ENCODE measurements at places on chromosomes 12 and 14. TPM values are rescaled to one million over a fixed set of nuclear protein-coding genes. Genes with fewer than 3 reads are reported as not detected.

DNA sequence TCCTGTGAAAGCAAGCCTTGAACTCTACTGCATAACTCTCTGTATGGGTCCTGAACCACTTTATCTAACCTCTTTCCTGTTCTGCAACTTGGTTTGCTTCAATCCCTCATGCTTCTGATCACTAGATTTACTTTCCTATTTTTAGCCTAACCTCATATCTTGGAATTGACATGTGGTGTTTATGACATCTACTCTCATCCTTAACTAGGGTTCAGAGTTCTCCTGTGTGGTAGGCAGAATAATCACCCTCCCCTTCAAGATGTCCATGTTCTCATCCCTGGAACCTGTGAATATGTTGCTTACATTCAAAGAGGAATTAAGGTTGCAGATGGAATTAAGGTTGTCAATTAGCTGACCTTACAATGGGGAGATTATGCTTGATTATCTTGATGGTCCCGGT is 67.4 kb upstream of the STXBP6 start:
- no peak for DNase-seq
- H3K4me3 ChIP-seq: no peak overlapping the region
- no peaks in the 10 kb centered on the region for H3K27me3 ChIP-seq
- no peaks in the 10 kb centered on the region for H3K36me3 ChIP-seq
- H3K27ac ChIP-seq: no peak overlapping the region

SLC5A8 gene
- not detected for total RNA-seq

DNA sequence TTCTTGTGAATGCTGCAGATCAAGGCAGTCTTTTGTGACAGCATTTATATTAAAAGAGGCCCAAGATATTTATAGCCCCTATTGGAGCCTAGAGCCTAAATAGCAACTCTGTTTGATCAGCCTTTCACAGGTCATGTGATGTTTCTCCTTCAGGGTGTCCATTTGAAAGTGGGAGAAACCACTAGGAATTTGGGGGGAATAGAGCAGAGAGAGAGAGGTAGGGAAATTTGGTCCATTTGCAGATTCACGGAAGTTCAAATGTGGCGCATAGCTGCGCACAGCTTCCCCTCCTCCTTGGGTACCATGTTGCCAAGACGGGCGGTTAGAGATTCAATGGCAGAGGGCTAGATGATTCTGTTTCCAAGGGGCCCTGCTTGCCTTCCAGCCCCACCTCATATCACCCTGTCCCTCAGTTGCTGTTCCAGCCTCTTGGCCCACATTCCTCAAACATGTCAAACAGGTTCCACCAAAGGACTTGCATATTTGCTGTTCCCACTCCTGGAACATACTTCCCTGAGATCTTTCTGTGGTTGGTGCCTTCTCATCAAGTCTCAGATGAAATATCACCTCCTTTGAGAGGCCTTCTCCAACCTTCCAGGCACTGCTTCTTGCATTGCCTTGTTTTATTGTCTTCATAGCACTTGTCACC is 220.8 kb downstream of the CHST11 start:
- no peak for DNase-seq
- no peak overlapping the region for H3K27ac ChIP-seq
- H3K36me3 ChIP-seq: peaks cover 22% of the 10 kb centered on the region
- no peaks in the 10 kb centered on the region for H3K27me3 ChIP-seq
- H3K4me1 ChIP-seq: peaks cover 58% of the 10 kb centered on the region

ATF7 gene
- 27.7 TPM for total RNA-seq

CHURC1 gene
- total RNA-seq: 62.4 TPM

GRCh38 chr12:27177706-27178105 is 66.4 kb upstream of the STK38L start:
- peaks cover 18% of the 10 kb centered on the region for H3K4me1 ChIP-seq
- no peaks in the 10 kb centered on the region for H3K27me3 ChIP-seq
- no peaks in the 10 kb centered on the region for H3K36me3 ChIP-seq
- H3K27ac ChIP-seq: no peak overlapping the region
- H3K4me3 ChIP-seq: no peak overlapping the region
- no peak for DNase-seq

DNA sequence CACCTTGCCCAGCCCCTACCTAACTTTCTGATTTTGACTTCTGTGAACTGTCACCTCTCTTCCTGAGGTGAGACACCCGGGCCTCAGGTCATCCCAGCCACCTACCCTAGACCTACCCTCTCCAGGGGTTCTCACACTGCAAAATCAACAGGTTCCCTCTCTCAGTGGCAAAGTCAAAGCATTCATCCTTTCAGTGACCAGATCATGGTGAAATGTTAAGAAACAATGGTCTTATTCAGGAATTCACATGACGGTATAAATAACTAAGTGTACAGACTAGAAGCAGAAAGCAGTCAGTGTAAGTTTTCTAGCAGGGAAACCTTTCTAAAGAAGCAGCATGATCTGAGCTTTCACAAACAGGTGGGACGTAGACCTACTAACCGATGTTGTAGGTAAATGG is 133.4 kb downstream of the TMTC1 start:
- H3K27ac ChIP-seq: no peak overlapping the region
- DNase-seq: no peak
- H3K4me1 ChIP-seq: no peaks in the 10 kb centered on the region
- no peak overlapping the region for H3K4me3 ChIP-seq
- no peaks in the 10 kb centered on the region for H3K27me3 ChIP-seq

- H3K27me3 ChIP-seq: peaks cover 18% of the 10 kb centered on the region
- H3K36me3 ChIP-seq: no peaks in the 10 kb centered on the region
- no peak for DNase-seq
- no peaks in the 10 kb centered on the region for H3K4me1 ChIP-seq
- H3K27ac ChIP-seq: no peak overlapping the region
These were observed 16.7 kb upstream of the VRK1 start for GRCh38 chr14:96780500-96780899.

DNA sequence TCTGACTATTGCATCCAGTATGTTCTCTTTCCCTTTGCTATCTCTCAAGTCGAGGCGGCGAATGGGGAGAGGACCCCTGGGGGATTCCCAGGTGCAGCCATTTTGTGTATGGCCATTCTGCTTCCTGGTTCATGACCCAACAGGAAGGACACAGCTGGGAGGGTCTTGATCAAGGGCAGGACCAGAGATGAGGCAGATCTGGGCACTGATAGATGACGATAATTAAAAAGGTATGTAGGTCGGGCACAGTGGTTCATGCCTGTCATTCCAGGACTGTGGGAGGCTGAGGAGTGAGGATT is 73.9 kb downstream of the EID3 start:
- DNase-seq: no peak
- H3K4me1 ChIP-seq: peaks cover 19% of the 10 kb centered on the region
- no peak overlapping the region for H3K27ac ChIP-seq

DNA sequence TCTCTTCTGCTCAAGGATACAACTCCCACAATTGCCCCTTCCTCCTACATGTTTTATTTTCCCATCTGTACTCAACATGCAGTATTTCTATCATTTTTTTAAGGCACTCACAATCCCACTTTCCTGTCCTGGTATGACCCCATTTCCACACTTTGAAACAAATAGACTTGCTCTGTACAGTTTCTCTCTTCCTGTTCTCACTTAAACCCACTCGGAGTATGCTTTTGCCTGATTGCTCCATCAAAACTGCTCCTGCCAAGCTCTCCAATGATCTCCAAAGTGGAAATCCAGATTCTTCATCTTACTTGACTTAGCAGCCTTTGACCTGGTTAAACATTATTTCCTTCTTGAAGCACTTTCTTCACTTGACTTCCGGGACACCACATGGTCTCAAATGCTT is 384.5 kb downstream of the SEC23A start:
- H3K4me3 ChIP-seq: no peak overlapping the region
- H3K36me3 ChIP-seq: no peaks in the 10 kb centered on the region
- H3K27me3 ChIP-seq: peaks cover 2% of the 10 kb centered on the region
- DNase-seq: no peak

AMDHD1 gene
- 1.3 TPM for total RNA-seq

TOMM20L gene
- total RNA-seq: not detected

SLC10A1 gene
- not detected for total RNA-seq

ZNF891 gene
- total RNA-seq: 2.3 TPM

Data from activated CD8-positive, alpha-beta T cell treated with anti-CD3 and anti-CD28 coated beads, Interleukin-2, amount 10 ng/mL, durations not matched to agents 7 days and 5 days (primary cell).